Activated CD4-positive, alpha-beta T cell treated with anti-CD3 and anti-CD28 coated beads for 4 hours (primary cell): ENCODE measurements at places on chromosomes 12 and 14.
A peak's percentile ranks its signal among the peaks of the same experiment; 100 is the strongest.

GRCh38 chr12:119783787-119784186 is 93.3 kb downstream of the CIT start:
- no peak for DNase-seq

DNA sequence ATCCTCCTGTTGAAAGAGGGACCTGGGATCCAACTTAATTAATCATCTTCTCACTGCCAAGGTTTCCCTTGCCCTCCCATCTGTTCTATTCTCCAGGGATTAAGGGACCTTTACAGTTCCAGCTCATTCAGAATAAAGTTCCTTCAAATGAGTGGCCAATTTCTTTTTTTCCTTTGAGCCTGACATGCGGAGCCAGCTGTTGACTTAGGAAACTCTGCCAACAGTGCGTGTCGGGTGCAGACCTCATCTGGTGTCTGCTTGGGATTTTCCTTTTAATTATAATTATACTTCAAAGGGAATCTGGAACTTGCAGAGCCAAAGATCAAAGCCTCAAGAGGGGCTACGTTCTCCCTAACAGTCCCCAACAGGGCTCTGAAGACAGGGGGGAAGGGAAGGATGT is 64.8 kb downstream of the CCDC60 start:
- DNase-seq, result no peak

GRCh38 chr14:68368850-68369249 is 424.0 kb downstream of the ZFP36L1 start:
- DNase-seq, result no peak

GRCh38 chr12:27014859-27015729 is 910 bp upstream of the TM7SF3 start:
- no peak for DNase-seq

- no peak for DNase-seq
Observed at GRCh38 chr14:90513161-90514014, 116.6 kb downstream of the CALM1 start.

DNA sequence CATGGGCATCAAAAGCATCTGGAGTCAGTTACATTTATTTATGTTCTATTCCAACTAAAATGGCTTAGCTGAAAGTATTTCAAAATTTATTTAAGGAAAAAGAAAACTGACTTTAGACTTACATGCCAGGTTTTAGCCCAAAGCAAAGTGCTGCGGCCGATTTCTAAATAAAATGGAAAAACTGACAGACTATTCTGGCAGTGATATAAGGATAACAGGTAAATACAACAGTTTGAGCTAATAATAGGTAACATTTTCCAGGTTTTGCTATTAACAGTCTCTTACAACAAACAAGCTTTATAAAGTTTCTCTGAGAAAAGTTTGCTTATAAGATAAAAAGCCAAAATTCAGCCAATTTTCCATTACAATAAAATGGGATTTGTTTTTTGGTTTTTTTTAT is 937.2 kb upstream of the FLRT2 start:
- DNase-seq, result no peak

- DNase-seq, result peak; percentile 42
Observed at GRCh38 chr14:61671082-61671481, 24.2 kb upstream of the HIF1A start.

- DNase-seq, result no peak
Observed at GRCh38 chr12:62862259-62862881, 72.6 kb downstream of the PPM1H start.

GRCh38 chr12:111557271-111558106 is 41.6 kb downstream of the ATXN2 start:
- DNase-seq, result no peak

DNA sequence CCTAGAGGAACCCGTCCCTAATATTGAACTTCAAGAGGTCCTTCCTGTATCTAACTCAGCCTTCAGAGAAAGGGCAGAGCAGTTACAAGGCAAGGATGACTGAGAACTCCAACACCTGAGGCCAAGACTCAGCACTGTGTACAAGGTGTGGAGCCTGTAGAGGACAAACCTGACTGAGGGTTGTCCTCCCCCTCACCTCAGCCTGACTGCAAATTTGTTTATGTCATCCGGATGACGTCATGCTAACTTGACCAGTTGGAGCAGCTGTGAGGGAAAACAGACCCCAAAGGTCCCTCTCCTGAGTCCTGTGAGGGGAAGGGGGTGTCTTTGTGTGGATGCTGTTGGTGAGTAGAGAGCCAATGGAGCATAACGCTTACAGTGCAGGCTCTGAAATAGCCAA is 4.3 kb downstream of the CRACR2A start:
- no peak for DNase-seq

DNA sequence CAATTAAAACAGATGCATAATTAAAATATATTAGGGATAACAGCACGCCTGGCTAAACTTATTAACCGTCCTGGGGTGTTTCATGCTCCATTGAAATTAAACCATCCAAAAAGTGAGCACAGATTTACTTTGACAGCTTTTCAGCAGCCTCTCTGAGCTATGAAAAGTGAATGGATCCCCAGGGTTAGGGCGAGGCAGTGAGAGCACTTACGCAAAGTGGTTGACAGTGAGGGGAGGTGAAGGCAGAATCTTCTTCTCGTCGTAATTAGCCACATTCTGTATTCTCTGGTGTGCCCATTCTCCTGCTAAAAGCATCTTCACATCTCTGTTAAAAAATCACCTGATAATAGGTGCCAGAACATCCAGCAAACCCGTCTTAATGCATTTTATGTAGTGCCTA is 1.9 kb downstream of the TMTC2 start:
- no peak for DNase-seq

DNA sequence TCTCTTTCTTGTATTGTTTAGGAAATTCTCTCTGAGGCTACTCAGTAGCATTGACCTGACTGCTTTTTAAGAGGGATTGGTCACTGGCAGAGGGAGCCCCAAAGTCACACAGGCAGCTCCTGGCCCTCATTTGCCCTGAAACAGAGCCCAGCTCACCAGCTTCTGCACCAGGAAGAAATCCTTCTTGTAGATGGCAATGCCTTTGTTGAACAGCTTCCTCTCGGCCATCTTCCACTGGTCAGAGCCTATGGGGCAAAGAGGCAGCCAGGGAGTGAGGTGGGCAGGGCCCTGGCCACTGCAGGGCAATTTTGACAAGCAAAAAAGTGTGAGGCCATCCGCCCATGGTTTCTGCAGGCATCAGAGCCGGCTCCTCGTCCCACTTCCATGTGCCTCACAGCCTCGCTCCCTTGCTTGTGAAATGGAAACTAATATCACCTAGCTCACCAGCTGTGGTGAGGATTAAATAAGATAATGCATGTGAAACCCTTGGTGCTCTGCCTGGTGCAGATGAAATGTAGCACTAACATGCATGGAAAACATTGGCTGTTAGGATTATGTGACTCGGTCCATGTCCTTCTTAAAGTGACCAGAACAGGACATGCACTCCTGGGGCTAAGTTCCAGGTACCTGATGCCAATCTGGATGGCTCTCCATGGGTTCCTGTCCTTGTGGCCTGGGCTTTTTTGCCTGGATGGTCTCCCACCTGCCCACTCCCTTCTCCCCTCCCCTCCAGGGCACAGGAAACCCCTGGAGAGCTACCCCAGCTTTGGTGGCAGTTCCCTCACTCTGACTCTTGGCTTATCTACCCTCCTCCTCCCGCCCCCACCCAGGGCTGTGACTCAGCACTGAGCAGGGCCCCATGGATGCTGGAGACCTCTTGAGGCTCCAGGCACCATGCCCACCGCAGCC is 11.2 kb upstream of the PNMA1 start:
- no peak for DNase-seq

DNA sequence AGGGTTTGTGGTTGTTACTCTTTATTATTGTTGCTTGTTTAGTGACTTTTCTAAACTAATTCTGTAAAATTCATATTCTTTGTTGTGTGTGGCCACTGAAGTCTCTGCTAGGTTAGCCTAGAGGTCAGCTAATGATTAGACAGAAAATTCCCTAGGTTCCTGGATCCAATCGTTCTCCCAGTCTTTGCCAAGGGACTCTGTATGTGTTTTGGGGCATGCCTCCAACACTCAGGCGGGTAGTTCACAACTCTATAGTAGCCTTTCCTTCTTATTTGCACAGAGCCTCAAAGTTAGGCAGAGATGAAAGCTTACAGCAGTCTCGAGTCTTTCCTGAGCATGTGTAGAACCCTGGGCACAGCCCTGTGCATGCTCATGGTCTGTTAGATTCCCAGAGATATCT is 32.7 kb upstream of the RIN3 start:
- no peak for DNase-seq

DNA sequence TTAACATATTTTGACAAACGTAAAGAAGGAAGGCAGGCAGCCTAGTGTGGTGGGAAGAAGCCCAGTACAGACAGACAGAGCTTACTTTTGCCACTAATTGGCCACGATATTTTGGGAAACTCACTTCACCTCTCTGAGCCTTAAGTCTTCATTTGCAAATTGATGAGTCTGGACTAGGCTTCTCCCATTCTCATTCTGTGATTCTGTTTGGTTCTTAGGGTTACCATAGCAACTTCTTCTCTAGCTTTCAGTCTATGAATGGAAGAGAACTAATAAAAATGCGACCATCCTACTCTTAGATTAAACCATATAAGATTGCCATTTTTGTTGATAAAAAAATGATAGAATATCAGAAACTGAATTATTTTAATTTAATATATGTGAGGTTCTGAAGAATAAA is 210.5 kb downstream of the SNAPC1 start:
- no peak for DNase-seq

DNA sequence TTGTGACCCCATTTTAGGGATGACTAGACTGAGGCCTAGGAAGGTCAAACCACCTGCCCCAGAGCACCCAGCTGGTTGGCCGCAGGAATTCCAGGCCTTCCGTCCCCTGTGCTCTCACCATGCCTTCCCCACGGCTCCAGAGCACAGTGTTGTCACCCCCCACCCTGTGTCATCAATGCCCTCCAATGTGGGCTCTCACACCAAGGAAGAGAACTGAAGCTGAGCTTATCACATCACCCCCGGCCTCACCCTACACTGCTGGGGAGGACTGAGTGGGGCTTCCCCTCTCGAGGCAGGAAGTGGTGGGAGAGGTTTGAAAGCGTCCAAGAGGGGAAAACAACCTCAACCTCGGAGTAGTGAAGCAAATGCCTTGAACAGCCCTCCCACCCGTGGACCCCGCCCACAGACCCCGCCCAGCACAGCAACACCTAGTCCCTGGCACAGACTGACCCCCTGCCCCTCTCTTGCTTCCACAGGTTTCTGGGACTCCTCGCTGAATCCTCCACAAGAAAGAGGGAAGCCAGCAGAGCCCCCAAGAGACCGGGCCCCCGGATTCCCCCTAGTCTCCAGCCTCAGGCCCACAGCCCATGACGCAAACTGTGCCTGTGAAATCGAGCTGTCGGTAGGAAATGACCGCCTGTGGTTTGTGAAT is 97.2 kb downstream of the LGMN start:
- peak; percentile 82 for DNase-seq

DNA sequence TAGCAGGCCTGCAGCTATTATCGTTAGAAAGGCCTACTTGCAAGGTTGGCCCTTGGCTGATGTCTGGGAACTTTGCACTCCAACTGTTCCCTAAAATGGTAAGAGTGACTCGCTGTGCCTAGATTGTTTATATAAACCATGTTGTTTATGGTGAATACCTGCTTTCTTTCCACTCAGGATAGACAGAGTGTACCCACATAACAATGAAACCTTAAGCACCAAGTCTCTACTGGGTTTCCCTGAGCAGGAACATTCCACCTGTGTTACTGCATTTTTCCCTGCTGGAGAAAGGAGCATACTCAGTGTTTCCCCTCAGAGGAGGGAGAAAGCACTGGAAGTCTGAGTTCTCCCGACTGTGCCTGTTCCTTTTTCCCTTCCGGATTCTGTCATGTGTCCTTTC is 32.8 kb downstream of the ERP29 start:
- no peak for DNase-seq

DNA sequence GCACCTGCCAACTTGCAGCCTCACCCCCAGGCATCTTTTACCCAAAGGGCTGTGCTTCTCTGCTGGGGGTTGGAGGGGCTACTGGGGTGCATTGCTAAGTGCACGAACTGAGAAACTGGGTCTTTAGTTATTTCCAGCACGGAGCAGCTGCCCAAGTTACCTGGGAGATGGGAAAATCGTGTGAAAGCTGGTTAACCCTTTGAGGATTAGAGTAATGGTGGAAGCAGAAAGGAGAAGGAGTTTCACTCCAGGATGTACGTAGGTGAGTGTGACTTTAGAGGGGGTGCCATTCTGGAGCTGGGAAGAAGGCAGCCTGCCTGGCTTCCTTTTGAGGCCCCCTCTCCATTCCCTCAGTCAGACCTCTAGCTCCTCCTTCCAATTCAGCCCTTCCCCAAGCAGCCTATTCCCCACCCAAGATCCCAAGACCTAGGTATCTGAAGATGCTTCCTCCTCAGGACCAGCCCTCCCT is 1.0 kb upstream of the ADCY6 start:
- DNase-seq, result no peak

- DNase-seq, result no peak
Observed at GRCh38 chr14:106622200-106622745, 1095.9 kb downstream of the TMEM121 start.

GRCh38 chr12:91516695-91517047 is 334.1 kb upstream of the DCN start:
- no peak for DNase-seq
